ENCODE measurements at places on chromosomes 1 and 21. TPM values are rescaled to one million over a fixed set of nuclear protein-coding genes. Genes with fewer than 3 reads are reported as not detected.

GRCh38 chr21:38913120-38913892 is 107.6 kb downstream of the ETS2 start:
- no peak overlapping the region for H3K27ac ChIP-seq
- no peaks in the 10 kb centered on the region for H3K36me3 ChIP-seq
- peak; percentile 80 for DNase-seq
- H3K4me1 ChIP-seq = peaks cover 28% of the 10 kb centered on the region
- H3K4me3 ChIP-seq = peak overlapping the region; percentile 31
- H3K27me3 ChIP-seq = peaks cover 5% of the 10 kb centered on the region

DNA sequence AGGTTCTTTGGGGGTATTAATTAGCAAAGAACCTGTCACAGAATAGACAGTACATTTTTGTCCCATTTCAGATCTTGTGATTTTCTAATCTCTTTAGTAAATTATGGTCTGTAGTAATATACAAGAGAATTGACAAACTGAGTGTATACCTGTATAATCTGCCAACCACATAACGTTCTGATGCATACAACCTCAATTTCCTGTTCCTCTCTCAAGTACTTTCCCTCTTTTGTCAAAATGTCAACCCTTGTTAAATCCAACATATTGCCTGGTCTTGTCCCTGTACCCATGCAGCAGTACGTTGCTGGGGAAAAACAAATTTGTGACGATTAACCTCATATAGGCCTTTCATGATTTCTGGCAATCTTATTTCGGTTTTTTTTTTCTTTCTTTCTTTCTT is 1.1 kb downstream of the ARV1 start:
- no peak for DNase-seq
- H3K27me3 ChIP-seq = peaks cover 28% of the 10 kb centered on the region
- H3K4me3 ChIP-seq = peak overlapping the region; percentile 87
- no peaks in the 10 kb centered on the region for H3K36me3 ChIP-seq
- no peak overlapping the region for H3K27ac ChIP-seq

- H3K27ac ChIP-seq = no peak overlapping the region
- no peaks in the 10 kb centered on the region for H3K27me3 ChIP-seq
- H3K36me3 ChIP-seq = no peaks in the 10 kb centered on the region
- peak overlapping the region; percentile 31 for H3K4me3 ChIP-seq
- DNase-seq = peak; percentile 46
Observed at GRCh38 chr1:208781391-208782045, 537.3 kb upstream of the PLXNA2 start.

- H3K27me3 ChIP-seq = no peaks in the 10 kb centered on the region
- DNase-seq = no peak
- peaks cover 74% of the 10 kb centered on the region for H3K36me3 ChIP-seq
- H3K4me3 ChIP-seq = no peak overlapping the region
- no peak overlapping the region for H3K27ac ChIP-seq
Observed at GRCh38 chr21:42858957-42859890, 20.1 kb downstream of the WDR4 start.

DNA sequence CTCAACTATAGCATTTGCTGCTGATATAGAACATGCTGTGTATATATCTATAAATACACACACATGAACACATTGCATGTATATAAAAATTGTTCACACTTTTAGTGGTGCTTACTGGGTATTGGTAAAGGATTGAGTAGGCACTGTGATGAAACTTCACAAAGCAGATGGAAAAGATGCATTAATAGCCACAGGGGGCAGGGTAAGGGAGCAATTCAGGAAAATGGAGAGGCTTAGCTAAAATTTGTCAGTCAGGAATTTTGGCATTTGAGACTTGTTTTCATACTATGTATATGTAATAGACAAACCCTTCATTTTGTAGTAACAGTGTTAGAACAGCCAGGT is 633 bp upstream of the PPFIA4 start:
- peaks cover 35% of the 10 kb centered on the region for H3K36me3 ChIP-seq
- peaks cover 20% of the 10 kb centered on the region for H3K27me3 ChIP-seq
- no peak for DNase-seq
- H3K4me3 ChIP-seq = peak overlapping the region; percentile 87

DNA sequence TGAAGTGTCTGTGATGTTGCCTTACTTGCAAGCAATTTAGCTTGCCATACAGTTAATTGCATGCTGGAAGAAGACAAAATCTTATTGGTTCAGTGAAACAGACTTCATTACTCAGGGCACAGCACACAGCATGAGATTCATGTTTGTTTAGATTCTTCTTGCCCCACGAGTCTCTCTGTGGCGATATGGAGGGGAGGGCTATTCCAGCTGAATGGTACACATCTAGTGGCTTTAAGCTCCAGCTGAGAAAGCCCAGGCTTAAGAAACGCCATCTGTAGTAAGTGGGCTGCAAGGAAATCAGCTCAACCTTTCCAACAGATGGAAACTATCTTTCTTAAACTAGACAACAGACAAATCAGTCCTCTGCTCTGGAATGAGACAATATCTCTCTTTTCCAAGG is 1022.0 kb downstream of the NCAM2 start:
- H3K27me3 ChIP-seq = no peaks in the 10 kb centered on the region
- H3K4me1 ChIP-seq = no peaks in the 10 kb centered on the region
- no peak overlapping the region for H3K27ac ChIP-seq
- H3K4me3 ChIP-seq = no peak overlapping the region
- no peak for DNase-seq

DNA sequence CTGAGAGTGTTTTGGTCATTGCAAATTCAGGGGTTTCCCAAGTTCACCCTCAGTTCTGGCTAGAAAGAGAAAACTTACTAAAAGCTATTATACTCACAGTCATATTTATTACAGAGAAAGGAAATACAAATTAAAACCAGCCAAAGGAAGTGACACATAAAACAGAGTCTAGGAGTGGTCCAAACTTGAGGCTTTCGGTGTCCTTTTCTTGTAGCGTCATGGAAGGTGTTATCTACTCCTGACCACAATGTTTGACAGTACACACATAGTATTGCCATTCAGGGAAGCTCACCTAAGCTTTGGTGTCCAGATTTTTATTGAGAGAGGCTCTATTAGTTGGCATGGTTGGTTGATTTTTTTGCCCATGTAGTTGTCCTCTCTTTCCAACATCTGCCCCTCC is 59.0 kb downstream of the SLC35A3 start:
- DNase-seq = no peak
- no peaks in the 10 kb centered on the region for H3K36me3 ChIP-seq
- no peaks in the 10 kb centered on the region for H3K4me1 ChIP-seq

The OLIG2 gene
- polyA plus RNA-seq = 0.93 TPM
